ENCODE measurements at places on chromosomes 11 and 22.

GRCh38 chr22:31327806-31328543, 18.2 kb downstream of the PATZ1 start:
- DNase-seq = no peak

DNA sequence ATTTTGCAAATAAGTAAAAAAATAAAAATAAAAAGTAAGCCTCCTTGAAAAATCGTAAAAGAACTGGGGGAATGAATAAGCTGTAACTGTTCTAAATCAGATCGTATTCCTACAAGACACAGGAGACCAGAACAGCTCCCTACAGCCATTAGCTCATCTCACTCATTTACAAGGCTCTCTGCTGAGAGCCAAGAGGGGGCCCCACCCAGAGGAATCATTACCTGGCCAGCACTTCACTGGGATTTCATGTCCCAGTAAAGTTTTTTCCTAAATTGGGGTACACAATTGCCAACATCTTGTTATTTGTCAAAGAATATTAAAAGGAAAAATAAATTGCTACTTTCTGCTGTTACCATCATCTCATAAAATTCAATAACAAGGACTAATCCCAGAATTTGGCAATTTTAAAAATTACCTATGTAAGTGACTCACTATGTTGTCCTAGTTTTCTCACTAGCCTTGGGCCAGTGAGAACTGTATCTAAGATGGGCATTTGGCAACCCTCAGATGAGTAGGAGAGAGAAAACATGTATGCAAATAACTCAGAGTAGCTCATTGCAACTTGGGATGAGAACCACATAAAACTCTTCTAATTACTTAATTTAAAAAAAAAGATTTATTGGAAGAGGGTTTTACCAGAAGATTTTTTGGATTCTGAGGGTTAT, 18.4 kb upstream of the SMTN start:
- DNase-seq = no peak

DNA sequence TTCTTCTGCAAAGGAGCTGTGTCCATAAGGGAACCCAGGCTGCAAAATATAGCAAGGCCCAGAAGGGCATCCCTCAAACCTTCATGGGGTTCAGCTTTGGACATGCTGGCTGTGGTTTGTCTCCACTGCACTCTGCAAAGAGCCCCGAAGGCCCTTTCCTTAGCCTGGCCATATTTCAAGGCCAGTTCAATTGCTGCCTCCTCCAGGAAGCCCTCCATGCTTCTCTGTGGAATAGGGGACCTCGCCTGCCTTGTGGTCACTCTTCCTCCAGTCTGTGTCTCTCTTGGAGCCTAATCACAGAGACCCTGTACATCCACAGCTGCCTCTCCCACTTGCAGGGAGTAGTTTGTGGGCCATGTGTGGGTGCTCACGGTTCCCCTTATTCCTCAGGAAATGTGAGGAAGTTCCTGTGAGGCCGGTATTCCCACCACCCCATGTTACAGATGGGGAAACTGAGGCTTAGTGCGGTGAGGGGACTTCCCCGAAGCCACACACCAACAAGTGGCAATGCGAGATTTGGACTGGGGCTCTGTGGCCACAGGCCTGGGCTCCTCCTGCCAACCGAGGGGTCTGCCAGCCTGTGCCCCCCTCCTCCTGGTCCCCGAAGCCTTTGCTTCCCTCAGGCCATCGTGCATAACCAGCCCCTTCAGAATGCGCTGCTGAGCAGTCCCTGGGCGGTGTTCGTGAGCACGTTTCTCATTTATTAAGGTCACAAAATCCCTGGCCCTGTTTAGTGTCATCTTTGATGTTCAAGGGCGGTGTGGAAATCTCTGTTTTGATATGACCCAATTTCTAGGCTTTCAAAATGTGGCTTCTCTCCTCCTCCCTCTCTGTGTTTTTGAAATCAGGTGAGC, 65.8 kb downstream of the PARVB start:
- DNase-seq = no peak

DNA sequence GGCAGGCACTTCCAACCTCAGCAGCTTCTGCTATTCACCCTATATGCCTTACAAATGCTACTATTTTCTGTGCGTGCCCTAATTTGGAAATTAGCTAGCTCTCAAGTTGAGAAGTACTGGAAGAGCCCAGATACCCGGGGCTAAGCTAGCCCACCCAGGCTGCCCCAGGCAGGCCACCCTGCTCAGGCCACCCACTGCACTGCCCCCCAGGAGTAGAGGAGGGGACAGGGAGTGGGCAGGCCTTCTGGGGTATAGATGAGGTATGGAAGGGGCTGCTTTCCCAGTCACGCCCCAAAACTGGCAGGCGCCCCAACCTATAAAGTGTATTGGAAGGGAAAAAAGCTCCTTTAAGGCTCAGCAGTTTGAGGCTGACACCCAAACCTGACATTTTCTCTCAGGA, 43.5 kb downstream of the DRD2 start:
- DNase-seq = no peak
